Fibroblast of the aortic adventitia (primary cell): ENCODE measurements at places on chromosomes 11 and 22. TPM values are rescaled to one million over a fixed set of nuclear protein-coding genes. Genes with fewer than 3 reads are reported as not detected.

The MRGPRX4 gene
- not detected in 2 replicates for total RNA-seq

The LGR4 gene
- total RNA-seq: 16.3 and 25.1 TPM in 2 replicates

- no peak for DNase-seq
These were observed 9.3 kb upstream of the TH start for GRCh38 chr11:2180789-2181370.

DNA sequence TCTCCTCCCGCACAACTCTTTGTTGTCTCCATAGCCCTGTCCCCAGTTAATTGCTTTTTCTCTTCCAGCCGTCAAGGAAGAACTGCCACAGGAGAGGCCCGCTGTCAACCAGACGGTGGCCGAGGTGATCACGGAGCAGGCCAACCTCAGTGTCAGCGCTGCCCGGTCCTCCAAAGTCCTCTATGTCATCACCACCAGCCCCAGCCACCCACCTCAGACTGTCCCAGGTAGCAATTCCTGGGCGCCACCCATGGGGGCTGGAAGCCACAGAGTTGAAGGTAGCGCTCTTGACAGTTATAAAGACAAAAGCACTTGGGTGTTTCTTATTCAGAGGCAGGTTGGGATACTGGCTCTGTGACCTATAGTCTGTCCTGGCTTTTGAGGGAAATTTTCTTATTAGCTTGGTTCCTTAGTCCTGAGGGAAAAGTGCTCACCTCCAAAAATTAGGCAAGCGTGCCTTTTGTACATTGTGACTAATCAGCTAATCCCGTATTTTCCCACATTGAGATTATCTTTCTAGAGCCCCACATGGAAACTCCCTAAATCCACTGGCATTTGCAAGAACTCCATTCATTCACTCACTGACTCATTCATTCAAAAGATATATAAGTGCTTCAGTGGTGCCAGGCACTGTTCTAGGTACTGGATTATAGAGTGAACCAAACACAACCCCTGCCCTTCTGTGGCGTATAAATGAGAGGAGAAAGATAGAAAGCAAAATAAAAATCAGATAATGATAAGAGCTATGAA lies 65.9 kb downstream of the KREMEN1 start:
- peak; percentile 4 for DNase-seq

DNA sequence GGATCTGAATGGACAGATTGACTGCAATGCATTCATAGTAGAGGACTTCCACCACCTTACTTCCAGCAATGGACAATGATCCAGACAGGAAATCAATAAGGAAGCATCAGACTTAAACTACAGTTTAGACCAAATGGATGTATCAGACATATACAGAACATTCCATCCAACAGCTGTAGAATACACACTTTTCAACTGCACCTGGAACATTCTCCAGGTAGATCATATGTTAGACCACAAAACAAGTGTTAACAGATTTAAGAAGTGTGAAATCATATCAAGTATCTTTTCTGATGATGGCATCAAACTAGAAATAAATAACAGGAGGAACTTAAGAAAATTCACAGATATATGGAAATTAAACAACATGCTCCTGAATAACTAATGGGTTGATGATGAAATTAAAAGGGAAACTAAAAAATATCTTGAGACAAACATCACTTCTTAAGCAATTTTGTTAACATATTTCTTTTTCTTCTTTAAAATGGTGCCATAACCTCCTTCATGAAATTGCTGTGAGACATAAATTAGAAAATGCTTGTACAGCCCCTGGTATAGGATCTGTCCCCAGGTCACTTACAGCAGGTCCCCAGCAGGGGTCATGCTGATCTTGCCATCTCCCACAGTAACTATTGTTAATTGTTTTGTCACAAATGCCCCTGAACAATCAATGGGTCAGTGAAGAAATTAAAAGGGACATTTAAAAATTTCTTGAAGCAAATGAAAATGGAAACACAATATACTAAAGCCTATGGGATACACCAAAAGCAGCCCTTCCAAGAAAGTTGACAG lies 100.0 kb upstream of the OR4B1 start:
- DNase-seq: no peak

The UFD1 gene
- total RNA-seq: 16.3 and 70.8 TPM in 2 replicates
